ENCODE measurements at places on chromosomes 13 and 19.

GRCh38 chr19:51372021-51372648, 319 bp downstream of the NKG7 start:
- DNase-seq: peak; percentile 48

GRCh38 chr13:28494504-28494777, 487 bp downstream of the FLT1 start:
- DNase-seq: peak; percentile 36

GRCh38 chr19:30227012-30227621, 145.1 kb upstream of the ZNF536 start:
- DNase-seq: no peak

DNA sequence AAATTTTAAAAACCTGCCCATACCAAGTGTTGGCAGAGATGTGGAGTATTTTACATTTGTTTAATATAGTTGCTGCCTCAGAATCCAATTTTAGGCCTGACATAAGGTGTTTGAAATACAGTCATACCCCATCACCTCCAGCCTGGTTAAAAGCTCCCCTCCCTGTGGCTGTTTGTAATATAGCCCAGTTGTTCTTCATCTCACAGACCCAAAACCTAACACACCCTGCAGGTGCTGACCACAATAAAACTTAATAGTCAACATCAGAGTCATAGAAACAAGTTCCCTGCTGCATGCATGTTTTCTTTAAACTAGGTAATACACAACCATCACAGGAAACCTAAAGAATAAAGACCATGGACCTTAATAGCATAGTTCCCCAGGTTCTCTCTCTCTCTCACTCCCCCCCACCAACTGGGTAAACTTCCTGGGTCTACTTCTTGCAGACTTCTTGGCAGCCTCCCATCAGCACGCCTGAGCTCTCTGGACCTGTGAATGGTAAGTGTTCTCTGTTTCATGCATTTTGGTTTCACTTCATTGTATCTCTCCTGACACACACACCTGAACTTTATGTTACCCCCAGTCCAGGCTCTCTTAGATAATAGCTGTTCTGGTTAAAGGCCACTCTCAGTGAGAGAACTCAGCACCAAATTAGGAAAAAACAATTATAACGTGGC, 1369.9 kb downstream of the EFNB2 start:
- DNase-seq: no peak

DNA sequence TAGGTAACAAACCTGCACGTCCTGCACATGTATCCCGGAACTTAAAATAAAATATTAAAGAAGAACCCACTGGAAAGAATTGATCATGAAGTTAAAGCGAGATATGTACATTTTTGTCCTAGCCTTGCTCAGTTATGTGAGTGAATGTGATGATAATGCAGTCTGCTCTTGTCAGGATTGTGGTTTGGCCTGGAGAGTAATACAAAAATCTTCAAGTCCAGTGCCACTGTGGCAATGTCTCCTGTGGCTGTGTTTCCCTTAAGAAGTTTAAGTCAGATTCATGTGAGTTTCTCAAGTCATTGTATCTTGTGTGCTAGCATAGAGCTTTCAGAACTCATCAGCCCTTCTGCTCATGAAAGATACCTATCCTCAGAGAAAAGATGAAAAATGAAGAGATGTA, 18.0 kb upstream of the ITGBL1 start:
- DNase-seq: no peak

- DNase-seq: peak; percentile 26
These were observed 19.3 kb upstream of the LGALS13 start for GRCh38 chr19:39582891-39583625.

DNA sequence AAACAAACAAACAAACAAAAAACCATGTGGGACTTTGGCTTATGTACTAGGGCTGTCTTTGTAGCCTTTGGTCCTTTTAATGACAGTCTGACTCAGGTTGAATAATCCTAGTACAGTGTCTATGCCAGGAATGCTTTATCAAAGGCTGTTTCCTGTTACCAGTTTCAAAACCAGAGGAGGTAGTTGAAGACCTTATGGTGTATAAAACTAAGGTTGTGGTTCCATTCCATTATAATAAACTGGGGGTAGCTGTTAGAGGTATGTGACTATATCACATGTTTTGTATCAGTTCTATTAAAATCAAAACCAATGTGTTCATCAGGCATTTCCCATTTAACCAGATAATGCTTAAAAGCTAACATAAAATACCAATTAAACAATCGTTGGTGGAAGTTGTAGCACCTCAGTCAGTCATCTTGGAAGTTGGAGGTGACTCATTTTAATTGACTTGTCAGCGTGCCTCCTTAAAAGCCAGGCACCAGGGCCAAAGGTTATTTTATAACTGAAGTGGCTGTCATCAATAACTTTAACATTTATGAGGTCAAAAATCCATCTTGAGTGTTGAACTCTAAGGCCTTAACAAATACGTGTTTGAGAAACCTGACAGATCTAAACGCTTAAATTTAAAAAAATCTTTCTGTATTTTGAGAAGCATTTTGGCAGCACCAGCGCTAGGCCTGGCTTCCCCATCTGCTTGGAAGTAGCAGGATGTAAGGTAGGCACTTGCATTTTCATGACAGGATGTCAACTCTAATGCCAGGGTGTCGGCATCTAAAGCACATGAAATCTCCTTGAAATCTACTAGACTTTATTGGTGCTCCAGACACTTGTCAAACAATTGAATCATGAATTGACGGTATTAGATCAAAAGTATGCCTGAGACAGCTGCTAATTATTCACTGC, 162.5 kb downstream of the LMO7 start:
- no peak for DNase-seq

DNA sequence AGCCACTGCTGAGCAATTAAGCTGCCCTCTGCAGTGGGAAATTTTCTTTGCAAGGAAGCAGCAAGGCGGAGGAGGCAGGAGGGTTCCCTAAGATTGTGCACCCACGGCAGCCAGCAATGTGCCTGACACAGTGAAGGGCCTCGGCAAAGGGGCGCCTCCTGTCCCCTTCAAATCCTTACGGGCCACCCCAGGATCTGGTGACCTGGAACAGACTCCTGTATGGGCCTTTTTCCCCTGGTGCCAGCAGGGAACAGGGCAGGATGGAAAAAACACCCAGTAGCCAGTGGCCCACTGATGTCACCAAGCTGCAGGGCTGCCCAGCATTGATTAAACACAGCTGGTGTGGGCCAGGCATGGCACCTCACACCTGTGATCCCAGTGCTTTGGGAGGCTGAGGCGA, 86.7 kb downstream of the GNG7 start:
- DNase-seq: no peak

- DNase-seq: no peak
These were observed 319.2 kb upstream of the PCDH9 start for GRCh38 chr13:67549331-67549730.

GRCh38 chr19:8239528-8240273, 30.5 kb downstream of the CERS4 start:
- no peak for DNase-seq

DNA sequence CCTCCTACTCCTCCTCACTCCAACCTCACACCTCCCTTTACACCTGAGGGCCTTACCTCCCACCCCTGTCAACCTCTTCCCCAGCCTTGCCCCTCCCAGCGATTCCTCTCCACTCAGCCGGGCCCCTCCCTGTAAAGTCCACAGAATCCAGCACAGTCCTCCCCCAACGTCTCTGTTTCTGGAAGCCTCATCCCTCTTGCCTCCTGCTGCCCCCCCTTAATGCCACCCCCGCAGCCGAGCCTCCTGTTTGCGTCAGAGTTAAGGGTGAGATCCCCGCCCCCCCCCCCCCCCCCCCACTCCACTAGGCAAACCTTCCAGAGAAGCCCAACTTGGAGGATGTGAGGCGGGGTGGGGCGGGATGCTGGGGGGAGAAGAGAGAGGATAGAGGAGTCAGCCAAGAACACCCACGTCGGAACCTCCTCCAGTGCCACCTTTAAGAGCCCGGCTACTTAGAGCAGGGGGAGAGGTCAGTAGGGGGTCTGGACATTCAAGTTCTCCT, 2.1 kb downstream of the UNC13A start:
- no peak for DNase-seq

GRCh38 chr13:31038834-31039552, 106.5 kb downstream of the TEX26 start:
- DNase-seq: peak; percentile 46

DNA sequence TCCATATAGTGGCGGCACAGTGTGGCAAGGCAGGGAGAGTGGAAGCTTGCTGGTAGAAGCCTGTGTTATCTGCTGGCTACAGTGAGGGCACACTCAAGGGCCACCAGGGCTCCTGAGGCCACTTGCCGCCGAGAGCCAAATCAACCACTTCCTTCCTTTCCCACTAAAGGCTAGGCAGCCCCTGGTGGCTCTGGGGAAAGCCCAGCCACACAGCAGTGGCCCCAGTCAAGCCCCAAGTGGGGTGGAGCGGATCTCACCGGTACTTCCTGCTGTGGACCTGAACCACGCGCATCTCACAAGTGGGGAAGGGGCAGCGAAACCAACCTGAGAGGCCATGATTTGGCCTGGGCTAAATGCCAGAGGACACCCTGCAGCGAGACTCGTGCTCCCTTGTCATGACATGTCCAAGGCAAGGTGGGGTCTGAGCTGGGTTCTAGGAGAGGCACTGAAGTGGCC, 21.9 kb upstream of the SLC35E1 start:
- DNase-seq: peak; percentile 62

- DNase-seq: peak; percentile 56
These were observed 3.8 kb upstream of the SLC7A9 start for GRCh38 chr19:32873247-32873959.

DNA sequence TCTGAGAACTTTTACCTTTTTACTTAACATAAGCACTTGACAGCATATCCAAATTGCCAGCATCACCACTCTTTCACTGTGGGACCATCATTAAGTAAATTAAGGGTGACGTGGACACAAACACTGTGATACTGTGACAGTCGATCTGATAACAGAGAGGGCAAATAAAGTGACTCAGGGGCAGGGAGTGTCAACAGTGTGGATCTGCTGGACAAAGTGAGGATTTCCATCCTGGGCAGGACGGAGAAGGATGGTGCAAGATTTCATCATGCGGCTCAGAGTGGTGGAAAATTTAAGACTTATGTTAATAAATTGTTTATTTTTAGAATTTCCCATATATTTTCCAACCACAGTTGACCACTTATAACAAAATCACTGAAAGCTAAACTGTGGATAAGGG, 60.0 kb upstream of the WDFY2 start:
- no peak for DNase-seq

GRCh38 chr19:2427429-2428320, at the start of gene TIMM13:
Gene TIMM13, minus strand, starts transcription at chr19:2427586. Its CDS starts 53 bp downstream, at chr19:2427533.
- peak; percentile 97 for DNase-seq

GRCh38 chr19:57096685-57097361, 23.0 kb upstream of the USP29 start:
- no peak for DNase-seq

DNA sequence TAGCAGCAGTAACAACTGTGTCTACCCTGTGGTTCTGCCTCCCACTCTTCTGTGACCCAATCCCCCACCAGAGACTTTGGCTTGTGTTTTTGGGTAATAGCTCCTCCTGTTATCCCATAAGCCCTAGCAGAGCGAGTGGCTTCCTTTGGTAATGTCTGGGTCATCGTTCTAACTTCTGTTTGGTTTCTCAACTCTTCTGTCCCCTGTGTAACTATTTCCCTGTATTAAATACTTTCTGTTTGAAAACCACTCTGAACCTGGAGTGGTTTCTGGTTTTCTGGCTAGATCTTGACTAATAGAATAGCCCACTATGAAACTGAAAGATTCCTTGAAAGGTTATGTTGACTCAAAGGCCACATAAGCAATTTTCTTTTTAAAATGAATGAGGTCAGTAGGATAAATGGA, 350.0 kb downstream of the DCT start:
- no peak for DNase-seq

DNA sequence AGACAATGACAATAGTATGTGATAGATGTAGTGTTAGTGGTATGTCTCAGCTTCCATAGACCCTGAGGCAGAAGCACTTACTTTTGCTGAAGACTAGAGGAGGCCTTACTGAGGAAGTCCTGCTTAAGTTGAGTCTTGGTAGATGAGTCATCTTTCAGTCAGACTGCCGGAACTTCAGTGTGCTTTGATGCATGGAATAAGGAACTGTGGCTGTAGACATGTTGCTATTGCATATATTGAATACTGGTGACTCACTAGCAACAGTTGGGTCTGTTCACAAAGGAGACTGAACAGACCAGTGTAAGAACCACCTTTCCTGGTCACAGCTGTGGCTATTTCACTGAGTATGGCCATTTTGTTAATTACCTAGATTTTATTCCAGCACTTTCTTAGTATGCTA, 1000.6 kb downstream of the OLFM4 start:
- no peak for DNase-seq

DNA sequence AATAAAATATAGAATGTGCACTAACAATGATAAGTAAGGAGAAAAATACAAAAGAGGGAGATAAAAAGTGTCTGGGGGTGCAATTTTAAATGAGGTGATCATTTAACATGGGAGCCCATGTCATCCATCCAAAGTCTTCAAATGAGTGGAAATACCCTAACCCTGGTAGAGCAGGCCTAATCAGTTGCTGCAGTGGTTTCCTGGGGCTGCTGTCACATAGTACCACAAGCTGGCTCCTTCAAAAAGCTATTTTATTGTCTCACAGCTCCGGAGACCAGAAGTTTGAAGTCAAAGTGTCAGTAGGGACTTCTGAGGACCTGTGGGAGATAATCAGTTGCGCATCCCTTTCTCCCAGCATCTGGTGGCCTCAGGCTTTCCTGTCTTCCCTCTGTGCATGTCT, 717.9 kb downstream of the DIAPH3 start:
- no peak for DNase-seq

- no peak for DNase-seq
These were observed 63.4 kb upstream of the C1QTNF9B start for GRCh38 chr13:23960566-23961156.

DNA sequence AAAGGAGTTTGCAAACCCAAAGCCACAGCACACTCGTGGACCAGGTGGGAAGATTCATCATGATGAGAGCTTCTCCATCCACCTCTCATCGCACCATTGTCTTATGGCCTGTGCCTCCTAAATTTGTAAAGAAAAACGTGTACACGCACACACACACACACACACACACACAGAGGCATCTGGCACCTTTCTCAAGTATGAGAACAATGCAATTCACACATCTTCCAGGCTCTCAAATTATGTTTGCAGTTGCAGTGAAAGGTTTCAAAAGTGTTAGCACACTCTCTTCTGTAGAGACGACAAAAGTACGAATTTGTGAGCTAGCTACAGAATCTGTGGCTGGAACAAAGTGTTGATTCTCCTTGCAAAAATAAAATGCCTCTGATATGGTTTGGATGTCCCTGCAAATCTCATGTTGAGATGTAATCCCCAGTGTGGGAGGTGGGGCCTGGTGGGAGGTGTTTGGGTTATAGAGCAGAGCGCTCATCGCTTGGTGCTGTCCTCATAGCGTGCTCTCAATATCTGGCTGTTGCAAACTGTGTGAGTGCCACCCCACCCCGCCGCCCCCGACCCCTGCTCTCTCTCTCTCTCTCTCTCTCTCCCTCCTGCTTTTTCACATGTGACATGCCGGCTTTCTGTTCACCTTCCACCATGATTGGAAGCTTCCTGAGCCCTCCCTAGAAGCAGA, 21.8 kb upstream of the RAB20 start:
- no peak for DNase-seq
